ENCODE measurements at places on chromosomes 1 and 21.

- DNase-seq, result peak; percentile 18
Measured at GRCh38 chr1:181396171-181396670, 87.1 kb upstream of the CACNA1E start.

DNA sequence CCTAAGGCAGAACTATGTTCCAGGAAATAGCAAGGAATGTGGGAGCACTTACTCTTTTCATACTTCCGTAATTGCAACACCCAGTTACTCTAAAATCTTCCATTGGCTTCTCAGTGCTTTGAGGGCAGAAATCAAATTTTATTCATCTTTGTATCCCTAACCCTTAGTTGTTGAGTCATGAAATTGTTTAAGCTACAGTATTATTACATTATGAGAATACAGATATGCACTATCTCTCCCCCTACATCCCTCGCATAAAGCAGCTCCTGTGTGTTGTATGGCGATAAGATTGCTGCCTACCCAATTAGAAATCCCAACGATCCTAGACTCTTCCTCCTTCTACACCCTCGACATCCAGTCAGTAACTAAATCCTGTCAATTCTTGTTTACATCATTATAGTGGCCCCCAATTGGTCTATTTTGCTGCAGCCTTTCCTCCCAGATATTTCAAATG, 2.6 kb downstream of the AIDA start:
- no peak for DNase-seq

GRCh38 chr1:198340139-198340538, 183.3 kb downstream of the NEK7 start:
- DNase-seq, result no peak

DNA sequence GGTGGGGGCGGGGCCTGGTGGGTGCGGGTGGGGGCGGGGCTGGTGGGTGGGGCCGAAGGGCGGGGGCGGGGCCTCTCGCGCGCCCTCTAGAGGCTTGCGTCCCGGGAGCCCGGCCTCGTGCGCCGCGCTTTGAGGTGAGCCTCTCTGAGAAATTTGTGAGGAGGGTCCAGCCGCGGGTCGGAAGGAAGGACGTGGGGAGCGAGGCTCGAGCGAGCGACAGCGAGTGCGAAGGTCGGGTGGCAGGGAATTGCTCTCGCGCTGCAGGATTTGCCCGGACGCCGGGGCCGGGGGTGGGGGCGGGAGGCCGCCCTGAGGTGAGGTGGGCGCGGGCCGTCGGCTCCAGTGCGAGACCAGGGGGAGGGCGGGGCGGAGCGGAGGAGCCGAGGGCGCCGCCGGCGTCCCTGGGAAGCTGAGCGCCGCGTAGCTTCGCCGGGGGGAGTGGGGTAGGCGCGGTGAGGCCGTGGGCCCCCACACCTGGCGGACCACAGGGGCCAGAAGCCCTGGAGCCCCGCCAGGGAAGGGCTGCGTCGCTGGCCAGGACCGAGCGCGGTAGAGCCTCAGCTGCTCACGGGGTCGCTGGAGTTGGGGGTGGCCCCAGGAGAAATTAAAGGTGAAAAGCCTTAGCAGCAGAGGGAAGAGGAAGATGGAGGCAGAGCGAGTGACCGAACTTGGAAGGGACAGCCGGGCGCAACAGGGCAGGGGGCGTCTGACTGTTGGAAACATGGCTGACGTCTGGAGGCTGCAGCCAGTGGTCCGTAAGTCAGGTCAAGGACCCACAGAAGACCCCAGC, 754 bp upstream of the LSS start:
- DNase-seq, result peak; percentile 40

GRCh38 chr21:45533361-45533845, 8.8 kb downstream of the SLC19A1 start:
- DNase-seq, result no peak

- no peak for DNase-seq
Measured at GRCh38 chr1:221100611-221101010, 221.4 kb downstream of the HLX start.

DNA sequence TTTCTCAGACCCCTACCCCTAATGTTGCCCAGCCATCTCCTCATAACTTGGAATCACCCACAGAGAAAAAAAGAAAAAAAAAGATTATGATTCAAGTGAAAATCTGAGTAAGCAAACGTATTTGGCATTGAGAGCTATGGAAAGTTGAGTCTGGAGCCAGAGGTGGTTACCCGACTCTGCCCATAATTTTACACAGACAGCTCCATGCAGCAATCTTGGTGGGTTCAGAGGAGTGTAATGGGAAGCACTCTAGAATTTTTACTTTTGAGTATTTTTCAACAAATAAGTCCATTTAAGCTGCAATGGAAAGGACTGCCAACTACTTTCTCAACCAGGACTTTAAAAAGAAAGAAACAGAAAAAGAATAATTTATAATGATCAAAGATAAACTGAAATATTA, 62.7 kb downstream of the ZC3H11B start:
- DNase-seq, result no peak

GRCh38 chr1:118618618-118619340, 369.4 kb downstream of the TBX15 start:
- no peak for DNase-seq

GRCh38 chr1:91282695-91283420, 121.8 kb downstream of the HFM1 start:
- no peak for DNase-seq

- DNase-seq, result no peak
Measured at GRCh38 chr1:99573431-99574217, 72.3 kb upstream of the PALMD start.

DNA sequence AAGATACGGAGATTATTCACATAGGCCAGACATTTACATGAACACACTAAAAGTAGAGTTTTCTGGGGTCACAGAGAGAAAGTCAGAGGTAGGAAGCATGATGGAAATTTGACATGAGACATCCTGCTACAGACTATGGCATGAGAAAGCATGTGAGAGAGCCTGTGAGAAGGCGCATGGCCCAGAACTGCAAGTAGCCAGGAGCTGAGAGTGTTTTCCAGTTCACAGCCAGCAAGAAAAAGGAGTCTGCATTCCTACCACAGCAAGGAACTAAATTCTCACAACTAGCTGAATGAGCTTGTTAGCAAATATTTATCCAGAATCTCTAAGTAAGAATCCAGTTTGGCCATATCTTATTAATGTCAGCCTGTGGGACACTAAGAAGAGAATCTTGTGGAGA, 673.3 kb downstream of the BRINP3 start:
- no peak for DNase-seq

GRCh38 chr1:180951186-180951745, 38.6 kb downstream of the KIAA1614 start:
- no peak for DNase-seq

GRCh38 chr1:202074985-202075384, 47.7 kb upstream of the GPR37L1 start:
- no peak for DNase-seq

DNA sequence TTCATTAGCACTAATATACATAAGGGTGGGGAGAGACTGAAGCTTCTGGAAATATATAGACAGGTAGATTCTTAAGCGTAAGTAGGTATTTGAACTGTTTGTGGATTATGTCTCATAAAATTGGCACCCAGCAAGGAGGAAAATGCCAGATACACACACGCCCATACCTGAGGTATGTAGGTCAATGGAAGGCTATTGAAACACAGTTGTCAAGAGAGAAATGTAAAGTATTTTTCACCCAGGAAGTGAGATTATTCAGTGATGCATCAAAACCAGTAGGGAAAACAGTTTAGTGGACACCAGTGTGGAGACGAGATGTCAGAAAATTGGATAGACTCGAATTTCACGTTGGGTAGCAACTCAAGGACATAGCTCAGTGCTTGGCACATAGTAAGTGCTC, 4.7 kb upstream of the RSPH1 start:
- no peak for DNase-seq

- no peak for DNase-seq
Measured at GRCh38 chr1:110565565-110565964, 40.6 kb downstream of the KCNA2 start.

DNA sequence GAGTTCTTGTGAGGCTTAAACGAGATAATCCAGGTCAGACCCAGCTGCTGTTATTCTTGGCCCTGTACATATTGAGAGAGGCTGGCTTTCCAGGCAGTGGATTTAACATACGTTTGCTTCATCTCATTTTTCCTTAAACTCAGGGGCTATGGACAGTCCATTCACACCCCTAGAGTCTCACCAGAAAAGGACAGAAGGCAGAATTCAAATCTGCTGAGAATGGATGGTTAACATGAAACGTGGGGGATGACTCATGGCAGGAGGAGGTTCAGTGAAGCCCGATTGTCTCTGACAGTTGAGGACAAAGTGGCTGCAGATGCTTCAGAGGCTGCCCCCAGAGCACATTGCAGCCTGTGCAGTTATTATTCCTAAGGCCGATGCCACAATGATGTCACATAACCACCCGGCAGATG, 39.5 kb downstream of the TGFB2 start:
- no peak for DNase-seq

GRCh38 chr1:55156093-55156492, 59.1 kb downstream of the USP24 start:
- DNase-seq, result no peak

DNA sequence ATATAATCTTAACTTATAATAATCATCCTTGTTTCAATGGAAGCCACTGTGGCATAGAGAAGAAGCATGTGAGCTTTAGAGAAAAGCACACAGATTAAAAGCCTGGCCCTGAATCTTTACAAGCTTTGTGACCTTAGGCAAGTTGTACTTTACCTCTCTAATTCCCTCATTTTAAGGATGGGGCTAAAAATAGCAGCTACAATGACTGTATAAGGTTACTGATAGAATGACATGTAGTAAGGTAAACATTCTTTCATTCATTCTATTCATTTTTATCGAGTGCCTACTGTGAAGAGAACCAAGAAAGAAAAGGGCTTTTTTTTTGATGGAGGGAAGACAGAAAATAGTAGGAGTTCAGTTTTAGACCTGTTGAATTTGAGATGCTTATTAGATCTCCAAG, 25.6 kb downstream of the CDKN2C start:
- no peak for DNase-seq

DNA sequence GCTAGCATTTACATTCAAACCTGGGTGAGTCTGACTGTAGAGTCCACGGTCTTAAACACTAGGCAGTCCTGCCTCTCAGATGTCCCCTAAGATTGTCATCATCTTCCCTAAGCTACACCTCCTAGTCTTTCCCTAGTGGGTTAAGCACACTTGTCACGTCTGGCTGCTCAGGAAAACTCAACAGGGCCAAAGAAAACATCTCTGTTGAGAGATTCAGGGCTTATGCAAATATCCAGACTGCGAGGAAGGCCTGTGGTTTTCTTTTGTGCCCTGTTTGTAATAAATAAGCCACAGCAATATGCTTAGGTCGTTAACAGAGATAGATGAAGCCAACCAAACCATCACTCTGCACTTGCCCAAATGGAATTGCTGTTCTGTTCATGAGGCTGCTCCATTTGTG, 472.6 kb upstream of the DEPDC1 start:
- DNase-seq, result no peak

GRCh38 chr1:231395998-231396390, 26.1 kb downstream of the EGLN1 start:
- DNase-seq, result no peak

GRCh38 chr1:93255222-93256079, 74.9 kb downstream of the CCDC18 start:
- DNase-seq, result no peak

DNA sequence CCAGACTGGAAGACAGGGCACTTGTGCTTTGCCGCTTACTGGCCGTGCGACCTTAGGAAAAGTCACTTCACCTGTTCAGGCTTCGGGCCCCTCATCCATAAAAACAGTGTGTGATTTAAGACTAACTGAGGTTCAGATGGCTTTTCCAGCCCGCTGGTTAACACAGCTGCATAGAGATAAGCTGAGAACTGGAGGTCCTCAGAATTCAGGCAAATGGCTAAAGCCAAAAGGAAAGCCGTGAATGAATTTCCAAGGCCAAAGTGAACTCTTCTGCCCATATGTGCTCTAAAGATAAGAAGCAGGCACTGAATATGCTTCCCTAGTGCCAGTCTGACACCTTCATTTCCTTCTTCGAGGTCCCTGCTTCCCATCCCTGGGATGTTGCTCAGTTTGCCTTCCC, 23.5 kb upstream of the SARS1 start:
- no peak for DNase-seq

All from stimulated activated CD8-positive, alpha-beta memory T cell treated with anti-CD3 and anti-CD28 coated beads, Interleukin-7, amount 100 ng/mL, for 4 hours (primary cell).